ENCODE measurements at places on chromosomes 11 and 22.

- no peak for DNase-seq
Measured at GRCh38 chr11:115453693-115454490, 50.3 kb downstream of the CADM1 start.

DNA sequence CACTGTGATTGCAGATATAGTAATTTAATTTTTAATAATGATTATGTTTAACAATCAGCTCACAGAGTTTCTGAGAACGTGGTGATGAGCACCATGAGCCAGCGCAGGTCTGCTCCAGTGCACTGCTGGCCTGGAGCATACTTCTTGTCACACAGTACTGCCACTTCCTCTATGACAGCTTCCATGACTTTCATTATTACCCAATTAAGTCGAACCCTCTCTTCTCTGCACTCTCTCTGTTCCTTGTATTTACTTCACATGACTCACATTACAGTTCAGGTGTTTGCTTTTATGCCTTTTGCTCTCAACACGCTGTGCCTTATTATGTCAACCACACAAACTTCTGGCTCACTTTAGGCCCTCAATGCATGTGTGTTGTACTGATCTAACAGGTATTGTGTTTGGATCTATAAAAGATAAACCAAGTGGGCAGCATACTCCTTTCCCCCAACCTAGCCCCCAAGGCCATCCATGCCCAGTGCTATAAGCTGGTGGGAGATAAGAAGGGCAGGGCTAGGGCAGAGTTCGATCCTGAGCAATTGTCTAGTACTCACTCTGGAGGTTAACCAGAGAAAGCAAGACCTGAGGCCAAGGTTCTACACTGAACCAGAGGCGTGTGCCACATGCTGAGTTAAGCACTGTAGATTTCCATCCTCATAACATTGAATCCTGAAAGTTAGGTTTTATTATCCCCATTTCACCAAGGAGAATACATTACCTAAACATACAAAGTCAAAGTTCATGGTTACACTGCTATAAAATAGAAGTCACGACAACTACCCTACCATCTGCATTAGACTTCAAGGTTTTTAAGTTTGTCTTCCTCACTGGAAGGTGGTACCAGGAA lies 356.5 kb downstream of the INSC start:
- DNase-seq = no peak

DNA sequence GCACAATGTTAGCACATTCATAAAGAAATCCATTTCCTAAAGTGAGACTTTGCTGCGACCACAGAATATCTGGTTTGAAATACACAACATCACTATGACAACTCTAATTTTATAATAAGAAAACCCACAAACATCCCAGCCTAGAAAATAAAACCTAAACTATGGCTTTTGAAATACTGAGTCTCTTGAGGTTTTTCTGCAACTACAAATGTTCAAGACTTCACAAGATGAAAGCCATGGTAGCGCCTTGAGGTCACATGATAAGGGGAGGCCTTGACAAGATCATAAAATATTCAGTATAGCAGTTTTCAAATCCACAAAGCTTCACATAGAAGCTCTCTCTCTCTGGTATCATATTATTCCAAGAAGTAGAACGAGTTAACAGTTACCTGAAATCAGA lies 126.8 kb downstream of the MPPED2 start:
- DNase-seq = no peak

DNA sequence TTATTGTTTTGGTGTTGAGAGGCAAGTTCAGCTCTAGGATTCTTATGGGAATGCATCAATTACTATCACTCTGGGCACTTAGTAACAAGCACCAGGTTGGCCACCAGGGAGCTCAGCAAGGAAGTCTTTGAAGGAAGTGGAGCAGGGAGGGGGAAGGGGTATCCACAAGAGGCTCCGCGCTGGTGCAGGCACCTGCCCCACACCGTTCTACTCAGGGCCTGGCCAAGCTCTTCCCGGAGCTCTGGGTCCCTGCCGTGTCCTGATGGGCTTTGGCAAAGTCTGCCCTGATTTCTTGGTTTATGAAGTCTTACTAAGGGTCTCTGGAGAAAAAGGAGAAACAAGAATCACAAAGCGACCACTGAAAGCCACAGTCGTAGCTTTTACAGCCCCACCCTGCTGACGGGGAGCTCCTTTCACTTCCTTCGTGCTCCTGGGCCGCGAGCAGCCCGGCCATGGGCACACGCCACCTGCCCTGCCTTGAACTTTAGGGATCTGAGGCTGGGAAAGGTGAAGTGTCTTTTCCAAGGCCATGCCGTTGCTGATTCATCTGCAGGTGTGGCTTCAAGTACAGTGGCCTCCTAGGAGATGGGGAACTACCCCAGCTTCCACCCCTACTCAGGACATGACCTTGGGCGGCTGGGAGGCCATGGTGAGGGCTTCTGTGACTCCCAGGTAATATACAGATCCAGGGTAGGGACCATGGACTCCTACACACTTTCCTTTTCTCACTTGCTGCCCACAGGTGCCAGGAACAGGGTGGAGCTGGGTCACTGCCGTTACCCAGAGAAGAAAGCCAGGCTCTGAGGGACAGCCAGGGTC lies 15.9 kb upstream of the LRRC32 start:
- no peak for DNase-seq

DNA sequence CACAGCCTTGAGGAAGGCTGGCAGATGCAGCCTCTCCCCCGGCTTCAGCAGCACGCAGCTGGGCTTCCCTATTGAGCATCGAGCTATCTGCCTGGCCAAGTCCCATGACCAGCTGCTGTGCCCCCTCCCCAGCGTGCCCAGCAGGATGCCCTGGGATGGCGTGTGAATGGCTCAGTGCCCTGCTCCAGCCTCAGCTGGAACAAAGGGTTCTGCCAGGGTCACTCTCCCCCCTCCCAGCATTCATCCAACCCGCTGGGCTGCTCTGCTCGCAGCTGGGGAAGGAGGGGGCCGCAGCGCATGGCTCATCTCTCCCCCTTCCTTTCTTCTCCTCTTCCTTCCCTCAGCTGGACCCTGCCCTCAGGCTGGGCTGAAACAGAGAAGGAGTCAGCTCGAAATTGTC lies 14.5 kb downstream of the LRP4 start:
- no peak for DNase-seq

GRCh38 chr11:3865388-3866193 lies 10.1 kb downstream of the STIM1 start:
- no peak for DNase-seq

DNA sequence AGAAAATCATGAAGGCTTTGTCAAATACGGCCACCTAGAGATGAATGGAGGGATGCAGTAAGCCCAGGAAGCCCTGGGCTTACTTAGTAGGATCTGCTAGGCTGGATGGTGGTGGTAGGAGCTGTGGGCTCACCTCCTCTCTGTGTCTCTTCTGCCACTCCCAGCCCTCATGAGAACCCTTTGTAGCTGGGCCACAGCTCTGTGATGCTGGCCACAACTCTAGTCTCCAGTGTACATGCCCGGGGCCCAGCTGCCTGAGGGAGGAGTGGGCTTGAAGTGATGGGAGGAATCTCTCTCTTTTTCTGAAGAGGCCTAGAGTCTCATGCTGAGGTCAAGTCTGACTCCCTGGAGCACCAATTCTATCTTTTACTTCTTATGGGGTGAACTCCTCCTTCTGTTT lies 32.4 kb upstream of the SYT13 start:
- DNase-seq = no peak

GRCh38 chr11:61092908-61093763 lies 9.2 kb upstream of the CD5 start:
- DNase-seq = no peak

- peak; percentile 79 for DNase-seq
Measured at GRCh38 chr11:102345904-102346303, 1.1 kb upstream of the BIRC2 start.

DNA sequence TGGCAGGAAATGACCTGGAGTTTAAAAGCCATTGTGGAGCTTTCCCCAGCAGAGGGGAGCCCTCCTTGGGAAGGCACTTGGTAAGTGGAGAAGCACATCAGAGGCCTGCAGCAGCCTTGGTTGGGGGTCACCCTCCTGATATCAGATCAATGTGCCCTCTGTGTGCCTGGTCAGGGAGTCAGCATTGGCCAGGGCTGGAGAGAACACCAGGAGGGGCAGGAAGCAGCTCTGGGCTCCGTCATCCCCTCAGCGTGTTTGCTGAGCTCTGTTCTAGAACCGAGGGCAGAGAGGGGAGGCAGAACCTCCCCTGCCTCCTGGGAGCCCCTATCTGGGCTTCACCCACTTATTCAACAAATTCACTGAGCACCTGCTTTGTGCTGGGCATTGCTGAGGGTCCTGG lies 846.0 kb downstream of the TBC1D22A start:
- no peak for DNase-seq

DNA sequence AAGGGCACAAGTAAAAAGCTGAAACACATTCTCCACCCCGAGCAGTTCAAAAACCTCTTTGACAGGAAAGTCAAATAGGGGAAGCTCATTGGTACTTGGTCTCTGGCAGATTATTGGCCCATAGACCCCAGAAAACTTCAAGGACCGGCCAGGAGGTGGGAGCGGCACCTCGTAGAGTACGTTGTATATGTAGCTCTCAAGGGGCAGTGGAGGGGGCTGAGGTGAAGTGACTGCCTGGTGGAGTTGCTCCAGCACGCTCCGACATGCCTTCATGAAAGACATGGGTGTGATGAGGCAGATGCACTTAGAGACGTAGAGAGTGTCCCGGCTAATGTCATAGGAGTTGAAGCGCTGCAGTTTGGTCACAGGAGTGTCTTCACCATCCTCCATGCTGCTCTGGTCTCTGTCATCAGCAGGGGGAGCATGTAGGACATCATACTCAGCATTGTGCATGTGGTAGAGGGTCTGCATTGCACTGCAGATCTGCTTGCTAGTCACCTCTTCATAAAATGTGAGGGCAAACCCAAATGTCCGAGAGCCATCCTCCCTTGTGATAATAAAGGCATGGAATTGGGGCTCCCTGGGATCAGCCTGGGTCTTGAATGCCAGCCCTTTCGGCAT lies 61.3 kb downstream of the DENND5A start:
- DNase-seq = peak; percentile 7

DNA sequence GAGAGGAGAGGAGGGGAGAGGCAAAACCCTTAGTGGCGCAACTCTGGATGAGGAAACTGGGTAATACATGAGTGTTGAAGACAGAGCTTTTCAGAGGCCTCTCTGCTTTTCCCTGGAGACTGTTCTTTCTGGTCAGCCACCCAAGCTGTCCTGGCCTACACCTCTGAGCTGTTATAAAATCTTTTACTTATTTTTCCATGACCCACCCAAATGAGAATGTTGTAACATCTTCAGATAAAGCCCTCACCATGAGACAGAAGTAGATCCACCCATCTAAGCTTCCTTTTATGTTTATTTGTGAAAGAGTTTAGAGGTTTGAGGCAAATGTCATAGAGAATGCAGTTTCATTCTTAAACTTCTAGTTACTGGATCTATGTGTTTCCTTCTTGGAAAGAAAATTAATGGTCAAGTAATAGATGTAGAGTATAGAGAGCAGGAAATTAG lies 20.3 kb upstream of the APLP2 start:
- no peak for DNase-seq

GRCh38 chr11:47010179-47010578 lies 73.6 kb downstream of the CSTPP1 start:
- no peak for DNase-seq

DNA sequence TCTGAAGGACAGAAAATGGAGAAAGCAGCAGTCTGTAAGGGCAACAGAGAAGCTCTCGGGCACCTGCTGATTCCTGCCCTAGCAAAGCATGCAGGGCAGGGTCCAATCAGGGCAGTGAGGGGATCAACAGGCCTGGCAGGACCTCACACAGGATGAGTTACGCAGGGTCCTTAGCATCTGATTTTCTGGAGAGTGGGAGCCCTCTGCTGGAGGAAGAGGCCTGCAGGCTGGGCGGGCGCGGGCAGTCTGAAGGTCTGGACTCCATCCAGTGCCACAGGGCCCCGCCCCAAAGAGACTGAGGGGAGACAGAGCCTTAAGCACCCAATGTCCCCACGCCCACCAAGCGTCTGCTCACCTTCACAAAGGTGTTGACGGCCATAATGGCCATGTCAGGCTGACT lies 28.9 kb downstream of the AP1B1 start:
- DNase-seq = no peak

- DNase-seq = no peak
Measured at GRCh38 chr11:2287091-2287490, 14.6 kb downstream of the C11orf21 start.

DNA sequence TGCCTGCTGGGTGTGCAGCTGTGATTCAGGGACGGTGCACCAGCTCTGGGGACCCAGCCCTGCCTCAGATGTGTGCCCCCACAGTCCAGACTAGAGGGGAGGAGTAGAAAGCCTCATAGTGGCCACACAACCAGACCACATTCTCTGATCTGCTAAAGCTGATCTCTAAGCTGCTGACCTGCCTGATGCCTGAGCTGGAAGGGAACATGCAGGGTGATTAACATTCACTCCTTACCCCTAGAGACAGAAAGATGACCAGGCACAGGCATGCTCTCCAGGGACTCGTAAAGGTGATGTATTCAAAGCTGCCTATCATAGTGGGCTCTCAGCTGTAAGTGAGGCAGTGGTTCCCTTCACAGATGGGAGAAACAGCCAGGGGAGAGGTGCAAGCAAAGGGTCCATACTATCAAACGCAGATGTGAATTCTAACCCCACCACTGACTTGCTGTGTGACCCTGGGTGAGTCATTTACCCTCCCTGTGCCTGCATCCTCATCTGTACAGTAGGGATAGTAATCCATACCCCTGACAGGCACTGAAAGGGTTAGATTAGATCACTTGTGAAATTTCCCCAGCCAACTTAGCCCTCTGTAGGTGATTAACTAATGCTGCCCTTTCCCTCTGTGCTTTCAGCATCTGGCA lies 29.0 kb upstream of the LRRC32 start:
- DNase-seq = peak; percentile 89

DNA sequence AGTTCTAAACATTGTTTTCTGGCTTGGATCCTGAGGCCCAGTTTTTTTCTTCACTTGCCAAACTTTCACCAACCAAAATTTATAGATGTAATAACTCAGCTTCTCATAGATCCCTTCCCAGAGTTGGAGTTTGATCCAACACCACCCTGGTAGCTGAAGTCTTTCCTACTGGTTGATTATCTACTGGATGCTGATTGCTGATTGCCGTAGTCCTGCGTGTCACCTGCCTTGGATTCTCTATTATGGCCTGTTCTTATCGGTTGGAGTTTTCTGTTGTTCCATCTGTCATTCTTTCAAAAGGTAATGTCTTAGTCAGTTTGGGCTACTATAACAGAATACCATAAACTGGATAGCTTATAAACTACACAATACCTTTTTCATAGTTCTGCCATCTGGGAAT lies 17.3 kb upstream of the OR6X1 start:
- DNase-seq = no peak

GRCh38 chr22:32680277-32680676 lies 121.2 kb upstream of the TIMP3 start:
- no peak for DNase-seq

GRCh38 chr11:21814169-21814568 lies 378.7 kb upstream of the ANO5 start:
- no peak for DNase-seq

DNA sequence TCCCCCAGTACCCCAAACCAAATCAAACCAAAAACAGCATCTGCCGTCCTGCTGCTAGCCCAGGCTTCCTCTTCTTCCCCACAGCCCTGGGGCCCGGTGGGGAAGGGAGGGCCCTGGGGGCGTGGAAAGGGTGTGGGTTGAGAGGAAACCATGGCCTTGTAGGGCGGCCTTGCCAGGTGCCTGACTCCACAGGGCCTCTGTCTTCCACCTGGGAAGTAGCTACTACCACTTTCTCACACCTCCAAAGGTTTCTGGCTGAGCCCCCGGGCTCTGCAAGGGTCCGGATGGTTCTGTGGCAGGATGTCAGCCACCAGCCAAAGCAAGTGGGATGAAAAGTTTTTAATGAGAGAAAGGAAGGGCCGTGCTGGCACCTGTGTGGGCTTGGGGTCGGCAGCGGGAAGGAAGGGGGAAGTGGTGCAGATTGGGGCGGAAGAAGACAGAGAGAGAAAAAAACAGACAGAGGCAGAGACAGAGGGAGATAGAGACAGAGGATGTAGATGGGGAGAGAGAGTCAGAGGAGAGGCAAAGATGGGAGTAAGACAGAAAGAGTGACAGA lies 10.5 kb downstream of the TPST2 start:
- DNase-seq = no peak
